Foreskin keratinocyte (primary cell): ENCODE measurements at places on chromosomes 2 and 18.

- DNase-seq, result peak; percentile 78
Observed at GRCh38 chr2:12979066-12979465, 262.3 kb downstream of the TRIB2 start.

- DNase-seq, result no peak
Observed at GRCh38 chr2:100786985-100787384, 33.0 kb upstream of the NPAS2 start.

DNA sequence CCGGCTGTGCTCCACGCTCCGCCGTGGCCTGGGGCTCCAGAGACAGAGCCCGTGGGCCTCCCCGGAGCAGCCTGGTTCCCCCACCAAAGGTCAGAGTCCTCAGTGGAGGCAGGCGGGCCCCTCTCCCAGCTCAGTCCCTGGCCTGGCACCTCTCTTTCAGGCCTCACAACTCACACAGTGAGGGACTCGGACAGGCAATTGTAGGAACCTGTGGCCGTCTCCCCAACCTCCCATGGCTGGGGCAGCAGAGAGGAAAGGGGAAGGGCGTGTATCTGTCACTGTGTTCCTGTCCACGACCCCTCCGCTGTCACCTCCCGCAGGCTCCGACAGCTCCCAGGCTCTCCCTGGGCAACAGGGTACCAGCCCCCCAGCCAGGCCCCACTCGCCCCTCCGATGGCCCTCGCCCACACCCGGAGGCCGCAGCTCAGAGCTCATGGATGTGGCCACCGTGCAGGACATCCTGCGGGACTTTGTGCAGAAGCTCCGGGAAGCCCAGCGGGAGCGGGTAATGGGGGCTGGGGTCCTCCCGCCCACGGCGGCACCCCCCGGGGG lies 32.4 kb upstream of the SNED1 start:
- no peak for DNase-seq

DNA sequence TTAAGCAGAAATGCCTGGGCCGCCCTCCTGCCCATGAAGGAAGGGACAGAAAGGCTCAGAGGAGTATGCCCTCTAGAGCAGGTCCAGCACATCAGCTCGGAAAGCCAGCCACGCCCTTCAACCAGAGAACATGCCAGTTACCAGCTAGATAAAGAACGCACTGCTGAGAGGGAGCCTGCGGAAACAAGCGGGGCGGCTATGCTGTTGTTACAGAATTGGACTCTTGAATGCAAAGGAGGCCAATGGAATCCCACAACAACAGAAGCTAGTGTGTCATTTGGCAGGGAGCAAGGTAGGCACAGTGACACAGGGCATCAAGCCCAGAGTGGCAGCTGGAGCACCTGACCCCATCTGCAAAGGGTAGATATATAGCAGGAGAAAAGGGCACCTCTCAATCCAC lies 242.9 kb upstream of the ID2 start:
- DNase-seq, result no peak

- no peak for DNase-seq
Observed at GRCh38 chr18:31398191-31398590, 21.6 kb downstream of the DSG4 start.

- DNase-seq, result no peak
Observed at GRCh38 chr2:232281858-232282507, 96.6 kb upstream of the ALPP start.

DNA sequence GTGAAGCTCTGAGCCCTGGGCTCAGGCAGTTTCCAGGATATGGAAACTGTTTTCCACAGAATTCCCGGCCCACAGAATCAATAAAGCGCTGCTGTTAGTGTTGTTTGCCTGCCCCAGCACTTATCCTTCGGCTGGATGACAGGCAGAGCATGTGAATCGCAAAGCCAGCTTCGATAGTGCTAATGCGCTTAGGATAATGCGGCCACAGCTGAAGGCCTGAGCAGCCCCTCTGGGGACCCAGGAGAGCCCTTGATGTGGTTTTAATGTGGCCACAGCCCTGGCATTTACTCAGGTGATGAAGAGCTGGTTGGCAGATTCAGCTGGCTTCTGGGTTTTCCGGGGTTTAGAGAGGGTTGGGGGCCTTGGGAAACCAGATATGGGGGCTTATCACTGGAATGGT lies 23.7 kb downstream of the PCARE start:
- DNase-seq, result no peak

DNA sequence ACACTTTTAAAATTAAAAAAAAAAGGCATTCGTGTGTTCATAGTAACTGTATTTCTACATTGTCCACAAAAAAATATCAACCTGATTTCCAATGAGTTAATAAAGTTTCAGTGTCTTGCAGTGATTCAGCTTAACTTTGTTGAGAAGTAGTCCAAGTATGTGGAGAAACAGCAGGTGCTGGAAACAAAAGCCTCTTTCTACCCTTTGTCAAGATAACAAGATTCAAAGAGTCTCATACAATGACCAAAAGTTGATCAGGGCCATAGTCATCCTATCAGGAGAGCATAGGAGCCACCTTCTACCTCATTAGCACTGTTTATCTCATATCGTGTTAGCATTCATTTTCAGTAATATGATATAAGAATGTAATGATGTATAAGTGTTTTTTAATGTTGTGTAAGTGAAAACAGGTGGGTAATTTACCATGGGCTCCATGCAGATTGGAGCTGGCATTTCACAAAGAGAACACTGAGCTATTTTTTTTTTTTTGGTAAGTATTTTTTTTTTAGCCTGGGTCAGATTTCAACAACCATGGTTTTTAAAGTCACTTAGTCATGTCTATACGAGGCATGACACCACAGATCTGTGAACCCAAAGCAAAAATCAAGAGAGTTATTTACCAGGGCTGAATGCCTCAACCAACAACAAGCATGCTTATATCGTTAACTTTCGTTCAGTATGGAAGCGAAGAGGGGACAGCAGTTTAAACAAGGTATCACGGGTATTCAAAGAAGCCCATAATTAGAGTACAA lies 165.0 kb upstream of the ZNF521 start:
- DNase-seq, result no peak

DNA sequence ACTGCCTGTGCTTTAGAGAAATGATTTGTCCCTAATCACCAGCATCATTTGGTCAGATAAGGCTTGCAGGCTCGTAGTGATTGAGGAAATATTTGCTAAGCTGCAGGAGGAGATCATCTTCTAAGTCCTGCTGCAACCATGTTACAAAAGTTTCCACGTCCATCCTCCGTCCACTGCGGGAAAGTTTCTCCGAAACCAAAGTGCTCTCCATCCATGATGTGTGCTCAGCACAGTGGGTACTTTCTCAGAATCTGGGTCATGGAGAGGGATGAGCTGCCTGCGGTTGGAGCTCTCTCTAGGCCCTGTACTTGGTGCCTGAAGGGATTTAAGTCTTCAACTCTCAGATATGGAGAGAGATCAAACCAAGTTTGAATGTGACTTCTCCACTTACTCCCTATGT lies 39.3 kb downstream of the IL1RL2 start:
- DNase-seq, result no peak

DNA sequence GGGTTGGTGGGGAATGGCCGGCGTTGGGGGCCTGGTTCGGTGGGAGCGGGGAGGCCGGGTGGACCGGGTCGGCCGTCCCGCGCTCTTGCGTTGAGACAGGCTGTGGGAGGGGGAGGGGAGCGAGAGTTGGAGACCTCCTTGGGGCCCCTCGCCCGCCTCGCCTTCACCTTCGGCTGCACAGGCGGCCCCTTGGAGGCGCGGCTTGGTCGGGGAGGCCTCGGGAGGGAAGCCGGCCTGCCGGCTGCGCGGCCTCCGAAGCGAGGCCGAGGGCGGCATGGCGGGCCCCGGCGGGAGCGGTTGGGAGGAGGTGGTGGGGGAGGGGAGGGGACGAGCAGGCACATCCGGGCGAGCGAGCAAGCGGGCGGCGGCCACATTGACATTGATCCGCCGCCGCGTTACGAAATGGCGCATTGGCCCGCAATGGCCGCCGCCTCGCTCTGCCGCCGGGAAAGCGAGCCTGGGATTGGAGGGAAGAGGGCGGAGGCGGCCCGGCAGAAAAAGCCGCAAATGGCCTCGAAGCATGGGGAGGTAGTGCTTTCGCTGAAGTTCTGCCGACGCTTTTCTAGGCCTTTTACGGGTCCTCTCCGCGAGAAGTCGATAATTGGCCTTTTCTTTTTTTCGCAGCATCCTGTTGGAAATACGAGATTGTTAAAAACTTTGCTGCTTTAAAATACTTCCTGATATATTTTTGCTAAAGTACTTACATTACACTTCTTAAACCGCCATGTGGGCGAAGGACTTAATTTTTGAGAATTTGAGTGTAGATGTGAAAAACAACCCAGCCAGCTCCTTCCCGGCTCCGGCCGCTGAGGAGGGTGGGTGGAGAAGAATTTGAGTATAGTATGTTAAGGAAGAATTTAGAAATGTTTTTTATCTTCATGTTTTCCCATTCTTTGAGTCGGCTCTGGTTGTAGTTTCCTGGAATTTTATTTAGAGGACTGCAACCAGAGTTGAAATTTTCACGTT lies 580 bp downstream of the HNRNPA3 start:
- DNase-seq, result peak; percentile 81

DNA sequence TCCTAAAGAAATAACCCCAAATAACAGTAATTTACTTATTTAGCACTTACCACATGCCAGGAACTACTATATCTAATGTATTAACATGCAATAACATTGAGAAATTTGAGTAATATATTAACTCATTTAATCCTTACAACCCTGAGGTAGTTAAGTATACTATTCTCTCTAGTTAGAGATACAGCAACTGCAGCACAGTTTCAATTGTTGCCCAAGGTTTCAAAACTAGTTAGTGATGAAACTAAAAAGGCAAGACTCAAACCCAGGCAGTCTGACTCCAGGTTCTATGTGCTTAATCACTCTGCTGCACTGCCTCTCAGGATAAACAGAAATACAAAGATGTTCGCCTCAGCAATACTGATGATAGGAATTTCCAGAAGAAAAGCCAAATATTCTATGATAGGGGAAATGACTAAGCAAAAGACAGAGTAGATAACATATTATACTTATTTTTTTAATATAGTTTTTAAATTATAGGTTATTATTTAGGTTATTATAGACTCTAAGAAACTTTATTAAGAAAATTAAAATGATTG lies 88.0 kb downstream of the SS18 start:
- DNase-seq, result no peak

- DNase-seq, result no peak
Observed at GRCh38 chr2:68789603-68790002, 55.0 kb downstream of the ARHGAP25 start.

- DNase-seq, result no peak
Observed at GRCh38 chr2:43312755-43313641, 86.6 kb upstream of the ZFP36L2 start.

DNA sequence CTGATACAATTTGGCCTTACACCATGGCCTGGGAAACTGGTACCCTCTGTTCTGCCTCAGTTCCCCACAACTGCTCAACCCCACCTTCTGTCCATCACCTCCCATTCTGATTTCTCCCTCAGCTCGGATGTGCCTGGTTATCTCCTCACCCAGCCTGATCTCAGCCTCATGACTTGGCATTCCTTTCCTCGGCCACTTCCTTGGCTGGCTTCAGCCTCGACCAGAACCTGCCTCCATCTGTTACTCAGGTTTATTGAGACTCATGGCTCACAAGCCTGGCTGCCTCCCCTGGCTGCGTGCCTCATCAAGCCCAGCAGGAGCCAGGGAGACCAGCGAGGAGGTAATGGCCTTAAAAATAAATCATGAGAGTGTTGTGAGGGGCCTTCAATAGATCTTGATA lies 356.2 kb upstream of the SPRED2 start:
- no peak for DNase-seq

DNA sequence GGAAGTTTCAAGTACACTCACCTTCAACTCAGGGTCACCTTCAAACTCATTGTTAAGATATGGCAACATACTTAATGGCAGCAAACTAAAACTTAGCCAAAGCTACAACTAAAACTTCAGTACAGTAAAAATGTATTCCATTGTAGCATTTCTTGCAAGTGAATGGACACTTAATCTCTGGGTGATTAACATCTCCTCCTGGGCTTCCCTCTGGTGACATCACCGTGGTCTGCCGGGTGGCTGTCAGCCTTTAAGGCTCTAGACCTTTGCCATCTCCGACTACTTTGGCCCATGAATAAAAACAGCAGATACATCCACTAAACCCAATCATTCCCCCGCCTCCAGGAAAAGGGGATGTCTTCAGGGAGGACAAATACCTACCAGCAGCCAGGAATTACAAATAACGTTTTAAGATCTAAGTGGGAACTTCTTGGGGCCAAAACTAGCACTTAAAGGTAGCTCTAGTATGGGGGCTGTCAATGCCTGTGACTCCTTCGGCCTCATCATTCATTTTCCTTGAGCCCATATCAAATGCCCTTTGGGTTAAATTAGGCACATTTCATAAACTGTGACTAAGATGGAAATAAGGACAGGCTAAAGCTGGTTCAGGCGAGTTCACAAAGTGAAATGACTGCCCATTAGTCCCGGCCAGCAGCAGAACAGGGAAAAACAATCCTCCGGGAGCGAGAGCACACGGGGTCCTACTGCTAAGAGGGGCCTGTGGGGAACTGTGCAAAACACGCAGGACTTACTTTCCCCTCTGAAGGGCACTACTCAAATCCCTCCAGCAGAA lies 1.1 kb downstream of the TFCP2L1 start:
- DNase-seq, result no peak

GRCh38 chr2:137118140-137118539 lies 352.8 kb downstream of the THSD7B start:
- DNase-seq, result no peak

DNA sequence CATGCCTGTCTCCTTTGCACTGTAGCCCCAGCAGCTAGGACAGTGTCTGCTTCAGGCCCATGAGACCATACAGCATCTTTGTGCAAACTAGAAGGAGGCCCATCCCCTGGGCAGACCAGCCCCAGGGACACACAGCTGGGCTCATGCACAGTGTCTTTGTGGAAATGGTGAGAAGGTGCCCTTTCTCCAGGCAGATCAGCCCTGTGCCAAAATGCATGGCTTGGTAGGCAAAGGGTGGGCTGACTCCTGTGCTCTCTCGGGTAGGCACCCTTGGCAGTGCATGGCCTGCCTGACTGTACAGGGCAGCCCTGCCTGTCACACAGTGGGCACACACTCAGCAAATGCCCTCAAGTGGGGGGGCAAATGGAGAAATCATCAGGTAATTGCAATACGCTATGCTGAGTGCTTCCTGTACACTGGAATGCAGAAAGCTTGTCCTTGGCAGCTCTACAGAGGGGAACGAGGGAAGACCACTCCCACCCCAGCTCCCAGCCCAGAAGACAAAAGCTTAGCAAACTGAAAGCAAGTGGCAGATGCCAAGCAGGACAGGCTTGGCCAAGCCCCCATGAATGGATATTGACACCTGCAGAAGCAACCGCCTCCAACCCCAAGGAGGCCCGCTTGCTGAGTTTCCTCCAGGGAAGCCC lies 21.6 kb downstream of the TNS1 start:
- DNase-seq, result no peak

- DNase-seq, result no peak
Observed at GRCh38 chr2:69847068-69847828, 17.8 kb downstream of the GMCL1 start.
